ENCODE measurements at places on chromosomes 16 and 17.

DNA sequence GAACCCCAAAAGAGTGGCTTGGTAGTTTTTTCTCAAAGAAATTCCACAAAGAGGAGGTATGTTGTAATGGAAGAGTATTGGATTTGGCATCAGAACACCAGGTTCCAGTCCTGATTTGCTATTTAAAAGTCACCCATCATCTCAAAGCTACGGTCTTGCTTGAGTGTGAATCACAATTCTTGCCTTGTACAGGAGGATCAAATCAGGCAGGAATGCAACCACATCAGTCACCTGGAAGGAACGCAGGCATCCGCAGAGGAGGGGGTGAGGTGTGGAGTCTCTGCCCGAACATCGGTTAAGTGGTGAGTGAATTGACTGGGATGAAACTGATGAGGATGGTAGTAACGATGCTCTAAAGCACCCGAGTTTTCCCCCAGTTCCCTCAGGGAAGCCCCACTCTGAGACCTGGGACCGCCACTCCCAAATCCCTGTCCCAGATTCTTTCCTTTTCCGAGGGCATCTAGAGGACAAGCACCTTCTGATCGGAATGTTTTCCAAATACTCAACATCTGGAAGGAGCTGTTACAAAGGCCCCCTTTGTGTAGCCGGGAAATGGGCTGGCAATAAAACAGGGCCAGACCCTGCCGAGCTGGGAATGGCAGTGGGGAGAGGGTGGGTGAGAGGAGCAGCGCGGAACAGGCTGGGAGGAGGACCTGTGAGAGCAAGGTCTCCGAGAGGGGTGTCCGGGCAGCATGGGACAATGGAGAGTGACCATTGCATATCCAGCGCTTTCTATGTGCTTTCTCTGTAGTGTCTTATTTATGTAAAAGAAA lies 469.6 kb downstream of the SLC39A11 start:
- no peak for DNase-seq

GRCh38 chr16:75010427-75010826 lies 11.6 kb downstream of the ZNRF1 start:
- no peak for DNase-seq

GRCh38 chr17:74981318-74981978 lies 6.0 kb upstream of the CDR2L start:
- no peak for DNase-seq

GRCh38 chr16:70705056-70705455 lies 19.2 kb upstream of the MTSS2 start:
- no peak for DNase-seq

- no peak for DNase-seq
Measured at GRCh38 chr16:86631444-86631843, 53.1 kb downstream of the FOXL1 start.

- no peak for DNase-seq
Measured at GRCh38 chr16:30077656-30078055, 1.9 kb downstream of the PPP4C start.

GRCh38 chr16:23960081-23960885 lies 124.5 kb downstream of the PRKCB start:
- DNase-seq = no peak

DNA sequence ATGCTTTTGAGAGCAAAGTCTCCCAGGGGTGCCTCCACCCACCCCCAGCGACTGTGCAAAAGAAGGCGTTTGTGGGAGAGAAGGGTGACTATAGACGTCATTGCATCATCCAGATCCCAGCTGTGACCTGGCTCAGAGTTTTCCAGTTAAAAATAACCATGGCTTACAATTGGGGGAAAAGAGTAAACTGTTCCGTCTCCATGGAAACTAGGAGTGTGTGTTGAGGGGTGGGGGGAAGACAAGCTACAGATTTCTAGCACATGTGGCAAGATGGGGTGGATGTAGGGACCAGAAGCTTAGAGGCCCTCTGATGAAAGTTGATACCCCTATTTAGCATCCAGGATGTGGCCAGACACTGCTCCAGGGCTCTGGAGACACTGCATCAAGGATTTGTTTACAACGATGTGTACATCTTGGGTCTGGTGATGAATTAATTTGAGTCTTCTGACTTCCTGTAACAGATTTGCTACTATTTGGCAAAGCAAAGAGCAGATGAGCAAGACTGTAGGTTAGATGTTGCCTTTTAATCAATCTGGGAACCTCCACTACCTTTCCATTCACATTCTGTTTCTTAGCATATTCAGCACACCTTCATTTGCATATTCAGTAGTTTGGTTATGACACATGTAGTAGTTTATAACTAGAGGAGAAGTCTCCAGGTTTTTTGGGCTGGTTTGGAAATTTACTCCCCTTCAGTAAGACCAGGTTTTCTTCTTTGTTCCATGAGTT lies 6.2 kb upstream of the DUSP14 start:
- DNase-seq = peak; percentile 21

- no peak for DNase-seq
Measured at GRCh38 chr16:58284469-58284868, 10.4 kb downstream of the PRSS54 start.

DNA sequence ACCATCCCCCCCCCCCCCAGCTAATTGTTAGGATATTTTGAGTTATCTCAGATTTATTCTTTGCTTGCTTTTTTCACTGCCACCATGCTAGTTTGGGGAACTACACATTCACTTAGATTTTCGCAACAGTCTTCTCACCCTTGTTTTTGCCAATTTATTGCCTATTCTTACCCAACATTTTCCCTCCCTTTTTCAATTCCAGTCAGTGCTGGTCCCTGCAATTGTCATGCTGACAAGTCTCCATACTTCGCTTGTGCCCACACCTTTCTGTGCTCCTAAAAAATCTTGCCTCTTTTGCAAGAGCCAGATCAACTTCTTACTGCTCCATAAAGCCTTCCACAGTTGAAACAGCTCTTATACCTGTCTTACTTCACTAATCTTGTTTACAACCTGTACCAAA lies 16.3 kb downstream of the TNRC6A start:
- DNase-seq = no peak

DNA sequence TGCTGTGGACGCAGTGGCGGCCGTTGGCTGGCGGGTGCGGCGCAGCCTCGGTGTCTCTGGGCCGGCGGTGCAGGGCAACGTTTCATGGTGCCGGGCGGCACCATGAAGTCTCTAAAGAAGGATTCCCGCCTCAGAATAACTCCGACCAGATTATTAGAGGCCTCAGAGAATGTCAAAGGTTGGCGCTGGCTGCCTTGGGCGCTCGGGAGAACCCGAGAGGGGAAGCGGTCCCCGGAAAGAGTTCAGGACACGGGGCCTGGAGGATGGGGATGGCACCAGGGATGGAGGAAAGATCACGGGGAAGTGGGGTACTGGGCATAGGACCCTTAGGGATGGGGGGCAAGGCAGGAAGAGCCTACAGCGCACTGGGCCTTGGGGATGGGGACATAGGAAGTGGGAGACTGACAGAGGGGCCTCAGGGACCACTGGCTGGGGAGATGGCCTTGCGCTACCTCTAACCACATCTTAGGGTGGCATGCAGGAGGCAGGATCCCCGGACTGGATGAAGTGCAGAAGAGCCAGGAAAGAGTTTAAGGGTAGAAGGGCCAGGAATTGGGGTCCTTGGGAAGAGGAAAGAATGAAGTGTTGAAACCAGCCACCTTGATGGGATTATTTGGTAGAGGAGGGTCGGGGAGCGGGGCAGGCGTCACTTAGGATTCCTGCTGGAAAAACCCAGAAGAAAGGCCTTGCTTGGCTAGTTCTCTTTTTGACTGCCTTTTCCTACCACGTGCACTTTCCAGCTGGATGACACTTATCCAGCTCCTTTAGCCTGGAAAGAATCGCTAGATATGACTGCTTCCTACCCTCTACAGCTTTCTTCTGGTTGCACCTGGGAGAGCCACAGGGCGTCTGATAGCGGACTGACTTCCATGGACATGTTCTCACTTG lies 578 bp downstream of the MYCBPAP start:
- DNase-seq = peak; percentile 40

DNA sequence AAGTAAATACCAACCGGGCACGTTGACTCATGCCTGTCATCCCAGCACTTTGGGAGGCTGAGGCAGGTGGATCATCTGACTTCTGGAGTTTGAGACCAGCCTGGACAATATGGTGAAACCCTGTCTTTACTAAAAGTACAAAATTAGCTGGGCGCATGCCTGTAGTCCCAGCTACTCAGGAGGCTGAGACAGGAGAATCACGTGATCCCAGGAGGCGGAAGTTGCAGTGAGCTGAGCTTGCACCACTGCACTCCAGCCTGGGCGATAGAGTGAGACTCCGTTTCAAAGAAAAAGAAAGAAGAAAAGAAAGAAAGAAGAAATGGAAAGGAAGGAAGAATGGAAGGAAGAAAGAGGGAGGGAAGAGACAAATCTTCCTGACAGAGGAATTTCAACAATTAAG lies 108.7 kb downstream of the AHSP start:
- no peak for DNase-seq

- DNase-seq = peak; percentile 44
Measured at GRCh38 chr17:75181608-75182318, 996 bp downstream of the SUMO2 start.

GRCh38 chr17:69061721-69062556 lies 1.2 kb upstream of the ABCA9 start:
- DNase-seq = no peak
